ENCODE measurements at places on chromosomes 2 and 18.

DNA sequence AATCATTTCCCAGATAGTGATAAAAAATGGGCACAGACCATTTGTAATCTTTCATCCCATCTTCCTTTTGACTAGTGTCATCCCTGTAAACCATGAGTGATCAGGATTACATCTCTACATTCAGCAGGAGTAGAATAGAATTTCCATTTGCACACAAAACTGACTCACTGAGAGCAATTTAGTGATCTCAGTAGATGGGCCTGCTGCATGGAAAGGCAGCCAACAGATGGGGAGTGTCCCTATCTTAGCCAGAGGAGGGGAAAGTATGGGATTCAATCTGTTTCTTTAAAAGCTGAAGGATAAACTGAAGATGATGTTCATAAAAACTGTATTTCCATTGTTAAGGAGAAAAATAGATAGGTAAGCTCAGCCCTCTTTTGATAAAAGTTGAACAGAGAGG, 441.7 kb downstream of the ZNF521 start:
- DNase-seq, result no peak

DNA sequence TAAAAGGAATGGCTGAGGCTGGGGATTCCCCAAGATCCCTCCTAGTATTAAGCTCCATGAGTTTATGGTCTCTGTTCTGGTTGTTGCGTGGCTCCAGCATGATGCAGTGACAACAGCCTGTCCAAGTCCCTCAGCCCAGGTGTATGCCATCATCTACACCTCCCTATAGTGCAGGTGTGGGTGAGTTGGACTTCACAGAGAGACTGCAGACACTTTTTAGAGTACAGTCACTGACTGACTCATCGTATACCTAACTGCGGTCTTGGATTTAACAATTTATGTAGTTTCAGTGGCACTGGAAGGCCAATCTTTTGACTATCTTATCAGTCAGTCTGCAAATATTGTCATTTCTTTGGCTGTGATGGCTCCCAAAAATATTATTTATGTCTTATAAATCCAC, 415.0 kb downstream of the TMX3 start:
- no peak for DNase-seq

DNA sequence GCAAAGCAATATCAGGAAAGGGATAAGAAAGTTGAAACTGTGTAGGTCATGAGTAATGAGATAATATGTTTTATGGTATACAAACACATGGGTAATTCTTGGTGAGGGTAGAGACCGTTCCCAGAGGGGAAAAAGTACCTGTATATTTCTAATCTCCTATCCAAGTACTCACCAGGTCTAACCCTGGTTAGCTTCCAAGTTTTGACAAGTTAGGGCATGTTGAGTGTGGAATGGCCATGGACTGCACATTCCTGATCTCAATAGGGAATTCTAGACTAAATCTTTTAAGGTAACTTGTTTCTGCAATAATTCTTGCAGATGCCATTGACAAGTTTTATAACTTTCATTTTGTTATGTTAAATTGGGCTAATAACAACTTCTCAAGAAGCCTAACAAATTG, 216.6 kb downstream of the SPAG16 start:
- DNase-seq, result no peak

- DNase-seq, result no peak
These were observed 8.6 kb downstream of the NDUFS1 start for GRCh38 chr2:206150631-206151030.

DNA sequence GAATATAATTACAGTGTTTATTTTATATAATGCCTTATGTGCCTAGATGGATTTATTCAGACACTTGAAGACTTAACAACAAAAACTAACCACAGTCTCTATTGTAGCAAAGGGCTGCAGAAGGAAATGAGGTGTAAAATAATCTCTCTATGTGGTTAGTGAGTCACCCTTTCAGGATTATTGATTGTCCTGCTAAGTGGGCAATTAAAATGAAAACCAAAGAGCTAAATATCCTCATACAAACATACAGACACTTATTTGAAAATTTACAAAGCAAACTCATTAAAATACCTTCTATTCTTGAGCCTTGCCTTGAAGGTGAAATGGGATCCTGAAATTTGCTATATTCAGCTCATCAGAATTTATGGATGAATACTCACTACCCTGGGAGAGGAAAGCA, 27.7 kb upstream of the DCC start:
- DNase-seq, result peak; percentile 67

DNA sequence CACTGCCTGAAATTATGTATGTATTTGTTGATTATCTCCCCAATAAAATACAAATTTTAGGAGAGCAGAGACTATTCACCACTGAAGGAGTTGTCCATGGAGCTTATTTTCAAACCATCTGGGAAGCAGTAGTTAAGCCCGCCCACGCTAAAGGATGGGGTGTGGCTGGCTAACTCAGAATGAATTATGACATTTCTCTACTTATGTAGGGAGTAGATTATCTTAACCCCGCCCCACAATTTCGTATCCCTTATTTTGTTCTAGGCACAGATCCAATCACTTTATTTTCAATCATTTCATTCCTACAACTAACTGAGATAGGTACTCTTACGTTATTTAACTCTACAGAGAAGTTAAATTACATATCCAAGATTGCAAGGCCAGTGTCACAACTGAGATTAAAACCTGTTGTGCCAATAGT, 1.4 kb upstream of the LAPTM4A start:
- DNase-seq, result peak; percentile 80

- no peak for DNase-seq
These were observed 820.7 kb upstream of the SALL3 start for GRCh38 chr18:78158943-78159342.

DNA sequence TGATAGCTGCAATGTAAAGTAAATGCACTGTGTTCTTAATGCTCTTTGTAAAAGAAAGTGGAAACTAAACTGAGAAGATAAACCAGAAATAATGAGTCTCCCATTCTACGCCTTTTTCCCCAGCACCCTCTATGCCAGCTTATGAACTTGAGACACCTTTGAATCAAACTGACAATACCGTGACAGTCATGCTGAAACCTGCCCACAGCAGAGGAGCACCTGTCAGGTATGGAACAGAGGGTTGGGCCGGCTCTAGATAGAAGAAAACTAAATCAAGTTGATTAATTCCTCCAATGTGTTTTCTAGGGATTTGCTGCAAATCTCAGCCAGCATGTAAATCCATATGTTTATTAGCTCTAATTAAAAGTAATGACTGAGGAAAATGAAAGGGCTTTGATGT, 520.6 kb upstream of the RAB12 start:
- DNase-seq, result no peak

GRCh38 chr18:76131738-76132137, 363.3 kb downstream of the ZNF516 start:
- no peak for DNase-seq

- DNase-seq, result no peak
These were observed 38.4 kb upstream of the NXPH2 start for GRCh38 chr2:138818556-138818955.

DNA sequence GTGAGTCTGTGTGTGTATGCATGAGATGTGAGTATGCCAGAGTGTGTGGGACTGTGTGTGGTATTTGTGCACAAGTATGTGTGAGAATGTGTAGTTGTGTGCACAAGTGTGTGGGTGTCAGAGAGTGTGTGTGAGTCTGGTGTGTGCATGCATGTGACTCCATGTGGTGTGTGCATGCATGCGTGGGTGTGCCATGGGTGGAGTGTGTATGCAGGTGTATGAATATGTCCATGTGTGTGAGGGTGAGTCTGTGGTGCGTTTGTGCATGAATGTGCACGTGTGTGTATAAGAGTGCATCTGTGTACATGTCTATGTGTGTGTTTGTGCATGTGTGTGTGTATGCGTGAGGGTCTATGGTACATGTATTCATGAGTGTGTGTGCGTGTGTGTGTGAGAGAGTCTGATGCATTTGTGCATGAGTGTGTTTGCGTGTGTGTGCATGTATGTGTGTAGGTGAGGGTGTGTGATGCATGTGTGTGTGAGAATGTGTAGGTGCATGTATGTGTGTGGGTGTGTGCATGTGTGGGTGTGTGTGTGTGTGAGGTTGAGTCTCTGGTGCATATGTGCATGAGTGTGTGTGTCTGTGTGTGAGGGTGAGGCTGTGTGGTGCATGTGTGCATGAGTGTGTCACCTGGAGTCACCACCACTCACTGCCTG, 226.8 kb downstream of the LDLRAD4 start:
- no peak for DNase-seq

GRCh38 chr18:23885750-23886149, 128.8 kb upstream of the TTC39C start:
- no peak for DNase-seq

DNA sequence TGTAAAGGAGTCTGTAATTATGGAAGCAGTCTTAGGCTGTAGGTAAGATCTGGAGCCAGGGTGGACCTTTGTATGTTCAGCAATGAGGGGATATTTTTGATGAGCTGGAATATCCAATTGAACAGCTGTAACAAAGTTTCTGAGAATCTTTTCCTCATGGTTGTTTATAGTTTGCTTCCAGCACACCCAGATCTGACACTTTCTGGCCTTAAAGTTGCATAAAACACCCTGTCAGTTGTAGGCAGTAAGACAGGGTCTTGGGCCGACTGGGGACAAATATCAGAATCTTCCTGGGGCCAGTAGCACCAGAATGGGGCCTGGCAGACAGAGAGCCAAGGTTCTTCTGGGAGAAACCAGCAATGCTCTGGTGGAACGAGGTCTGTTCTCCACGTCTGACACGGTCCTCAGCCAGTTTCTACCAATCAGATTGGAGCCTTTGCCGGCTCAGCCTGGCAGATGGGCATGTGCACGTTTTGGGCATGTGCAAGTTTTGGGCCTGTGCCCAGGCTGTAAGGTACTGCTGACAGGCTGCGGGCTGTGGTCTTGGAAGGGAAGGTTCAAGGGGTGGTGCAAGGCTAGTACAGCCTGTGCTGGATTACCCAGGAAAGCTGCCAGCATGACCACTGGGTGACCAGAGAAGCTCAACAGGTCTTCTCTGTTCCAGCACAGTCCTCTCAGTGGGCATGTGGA, 89.8 kb downstream of the PRKCE start:
- no peak for DNase-seq

- no peak for DNase-seq
These were observed 249.2 kb upstream of the SLC39A10 start for GRCh38 chr2:195407783-195408182.

DNA sequence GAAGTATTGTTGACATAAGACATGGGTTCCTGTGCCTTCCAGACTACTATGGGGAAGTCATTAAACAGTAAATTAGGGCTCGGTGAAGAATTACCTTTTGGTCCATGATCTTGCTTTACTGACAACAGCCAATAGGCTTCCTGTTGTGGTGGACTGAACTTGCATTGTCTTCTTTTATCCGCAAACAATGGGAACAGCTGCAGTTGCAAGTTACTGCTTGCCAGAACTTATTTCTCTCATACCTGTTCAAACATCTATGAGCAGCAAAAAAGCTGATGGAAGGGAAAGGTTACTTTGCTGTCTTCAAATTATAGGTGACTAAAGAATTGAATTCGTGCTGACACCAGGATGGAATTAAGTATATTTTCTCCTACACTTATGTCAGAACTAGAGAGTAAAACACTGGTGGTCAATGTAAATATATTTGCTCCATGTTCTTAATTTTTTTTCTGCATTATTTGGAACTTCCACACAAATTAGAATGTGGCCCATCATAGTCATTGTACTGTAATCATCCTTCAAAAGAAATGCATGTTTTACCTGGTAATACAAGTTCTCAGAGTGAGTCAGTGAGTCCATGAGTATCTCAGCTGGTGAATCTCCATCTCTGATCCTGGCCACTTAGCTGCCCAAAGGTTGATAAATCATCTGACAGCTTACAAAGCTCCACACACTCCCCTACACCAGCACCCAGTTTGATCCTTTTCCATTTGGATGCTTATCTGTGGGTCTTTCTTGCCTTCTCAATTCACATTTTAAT, 37.3 kb upstream of the RNF152 start:
- DNase-seq, result no peak

GRCh38 chr2:206241736-206242135, 32.7 kb upstream of the ZDBF2 start:
- no peak for DNase-seq

DNA sequence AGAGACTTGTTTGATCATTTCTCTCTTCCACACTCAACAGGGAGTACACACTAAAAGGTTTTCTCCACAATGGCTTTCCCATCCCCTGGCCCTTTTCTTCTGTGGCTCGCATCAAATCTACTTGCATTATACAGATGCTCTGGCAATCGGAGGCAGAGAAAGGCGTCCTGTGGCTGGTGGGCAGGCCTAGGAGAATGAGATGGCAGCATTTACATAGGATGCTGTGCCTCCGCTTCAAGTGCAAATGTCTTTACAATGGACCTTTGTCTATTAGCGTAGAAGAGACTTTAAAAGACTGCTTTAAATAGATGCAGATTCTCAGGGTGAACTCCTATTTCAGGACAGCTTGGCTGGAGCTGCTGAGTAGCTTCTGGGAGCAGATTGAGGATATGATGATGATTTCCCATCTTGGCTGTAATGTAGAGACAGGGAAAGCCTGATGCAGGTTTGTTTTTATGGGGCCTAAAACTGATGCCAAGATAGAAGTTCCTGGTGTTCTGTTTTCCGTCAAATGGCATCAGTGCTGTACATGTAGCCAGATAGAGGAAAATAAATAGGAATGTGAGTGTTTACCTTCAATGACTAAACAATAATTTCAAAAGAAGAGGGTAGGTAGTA, 423.4 kb downstream of the RND3 start:
- DNase-seq, result no peak

- DNase-seq, result no peak
These were observed 12.4 kb upstream of the SAP130 start for GRCh38 chr2:128040166-128040771.

DNA sequence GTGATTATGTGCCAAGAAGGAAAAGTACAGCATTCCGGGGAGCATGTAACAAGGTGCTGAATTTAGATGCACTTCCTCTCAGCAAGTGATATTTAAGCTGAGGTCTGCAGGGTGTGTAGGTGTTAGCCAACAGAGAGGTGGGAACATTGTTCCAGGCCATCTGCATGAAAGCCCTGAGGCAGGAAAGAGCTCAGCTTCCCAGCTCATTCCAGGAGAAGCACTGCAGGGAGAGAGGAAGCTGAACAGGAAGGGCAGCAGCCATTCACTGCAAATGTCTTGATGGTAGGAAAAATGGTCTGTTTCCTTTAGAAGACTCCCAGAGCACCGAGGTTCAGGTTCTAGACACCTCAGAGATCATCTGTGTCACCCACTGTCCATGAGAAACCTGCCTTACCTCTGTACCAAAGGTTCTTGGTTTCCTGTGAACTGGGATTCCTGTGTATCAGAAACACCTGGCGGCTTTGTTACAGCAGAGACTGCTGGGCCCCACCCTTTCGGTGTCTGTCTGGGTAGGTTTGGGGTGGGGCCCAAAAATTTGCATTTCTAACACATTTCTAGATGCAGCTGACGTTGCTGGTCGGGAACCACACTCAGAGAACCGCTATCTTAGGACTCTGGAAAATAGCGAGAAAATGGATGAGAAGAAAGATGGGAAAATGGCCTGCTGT, 84.0 kb downstream of the RTN4 start:
- DNase-seq, result no peak

GRCh38 chr2:207662203-207662602, 37.0 kb upstream of the METTL21A start:
- DNase-seq, result no peak

GRCh38 chr2:43838560-43839267, at the start of the genes ABCG5 and ABCG8:
ABCG5 (minus strand) TSS chr2:43838839; CDS start chr2:43838679, 160 bp downstream.
ABCG8 (plus strand) TSS chr2:43838971; CDS start chr2:43839054, 83 bp downstream.
- DNase-seq, result no peak

- no peak for DNase-seq
These were observed 323.0 kb upstream of the NT5C1B start for GRCh38 chr2:18912225-18912888.

Measured in astrocyte of the spinal cord (primary cell).